Kidney glomerular epithelial cell (primary cell): ENCODE measurements at places on chromosomes 7 and 10.

DNA sequence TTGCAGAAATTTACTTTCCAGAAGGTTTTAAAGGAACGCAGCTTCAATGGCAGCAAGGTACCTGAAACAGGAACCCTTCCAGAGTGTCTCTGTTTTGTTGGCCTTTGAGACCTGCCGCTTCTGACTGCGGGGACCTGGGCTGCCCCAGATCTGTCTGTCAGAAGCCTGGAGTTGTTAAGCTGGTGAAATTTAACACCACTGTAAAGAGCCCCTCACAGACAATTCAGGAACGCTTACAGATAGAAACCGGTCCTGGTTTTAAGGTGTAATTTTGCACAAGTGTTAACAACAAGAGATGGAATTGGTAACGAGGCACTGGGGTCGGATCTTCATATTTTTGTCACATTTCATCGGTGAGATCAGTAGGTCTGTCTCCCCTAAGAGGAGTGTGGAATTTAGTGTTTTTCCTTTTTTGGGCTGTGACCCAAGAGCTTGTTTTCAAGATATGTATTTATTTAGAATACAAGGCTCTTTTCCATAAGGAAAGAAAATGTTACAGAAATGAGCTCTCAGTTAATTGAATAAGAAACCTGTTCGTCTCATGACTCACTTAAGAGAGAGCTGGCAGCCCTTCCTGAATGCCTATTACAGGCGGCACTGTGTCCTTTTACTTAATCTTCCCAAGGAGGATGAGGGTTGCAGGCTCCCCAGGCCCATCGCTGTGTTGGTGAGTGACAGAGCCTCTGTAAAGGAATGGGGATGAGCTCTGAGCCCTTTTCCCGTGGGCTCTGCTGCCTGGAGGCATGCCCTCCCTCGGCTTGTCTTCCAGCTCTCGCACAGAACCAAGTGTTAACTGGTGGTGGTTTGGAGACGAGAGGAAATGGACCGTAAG, 168.7 kb downstream of the CUX1 start:
- no peak for DNase-seq

DNA sequence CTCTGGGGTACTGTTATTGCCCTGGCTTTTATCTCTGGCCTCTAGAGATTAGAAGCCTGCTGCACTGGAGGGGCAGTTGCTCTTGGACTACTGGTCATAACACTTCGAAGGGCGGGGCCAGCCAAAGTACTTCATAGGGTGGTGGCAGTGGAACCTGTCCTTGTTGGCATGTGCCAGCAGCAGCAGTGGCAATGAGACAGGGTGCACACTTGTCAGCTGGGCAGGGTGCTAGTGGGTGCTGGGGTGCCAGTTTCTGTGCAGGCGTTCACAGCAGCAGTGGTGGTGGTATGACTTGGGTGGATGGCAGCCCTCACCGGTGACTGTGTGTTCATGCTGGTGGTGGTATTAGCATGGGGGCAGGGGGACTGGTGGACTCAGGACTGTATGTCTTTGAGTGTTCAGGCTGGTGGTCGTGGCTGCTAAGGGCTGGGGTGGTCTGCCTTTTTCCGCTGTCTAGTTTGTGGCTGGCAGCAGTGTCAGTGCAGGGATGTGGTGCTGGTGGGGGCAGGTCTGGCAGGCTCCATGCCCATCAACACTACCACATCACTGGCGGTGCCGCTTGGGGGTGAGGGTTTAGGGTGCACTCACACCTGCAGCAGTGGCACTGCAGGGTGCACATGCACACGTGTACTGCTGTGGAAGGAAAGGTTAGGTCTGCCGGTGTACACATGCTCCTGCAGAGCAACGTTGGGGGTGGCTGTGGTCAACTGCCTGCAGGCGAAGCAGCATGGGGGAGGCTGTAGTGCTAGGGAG, 176.1 kb upstream of the CDC14C start:
- DNase-seq, result no peak

- DNase-seq, result no peak
These were observed 99.3 kb downstream of the ARHGAP22 start for GRCh38 chr10:48505394-48506112.

DNA sequence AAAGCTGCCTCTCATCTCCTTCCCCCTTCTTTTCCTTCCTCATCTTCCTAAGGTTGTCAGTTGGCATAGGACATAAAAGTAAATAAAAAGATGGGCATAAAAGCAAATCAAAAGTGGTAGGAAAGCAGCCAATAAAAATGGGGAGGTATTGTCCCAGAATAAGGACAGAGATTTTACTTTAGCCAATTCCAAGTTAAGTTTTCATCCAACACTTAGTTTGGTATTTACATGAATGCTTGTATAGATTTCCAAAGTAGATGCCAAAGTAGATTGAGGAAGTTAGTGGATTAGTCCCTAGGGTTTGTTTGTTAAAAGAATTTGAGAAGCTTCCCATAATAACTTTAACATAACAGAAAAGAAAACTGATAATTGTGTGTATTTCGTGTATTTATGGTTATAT, 33.7 kb downstream of the HDAC9 start:
- no peak for DNase-seq

GRCh38 chr10:16713290-16713689, 103.9 kb downstream of the RSU1 start:
- DNase-seq, result no peak

DNA sequence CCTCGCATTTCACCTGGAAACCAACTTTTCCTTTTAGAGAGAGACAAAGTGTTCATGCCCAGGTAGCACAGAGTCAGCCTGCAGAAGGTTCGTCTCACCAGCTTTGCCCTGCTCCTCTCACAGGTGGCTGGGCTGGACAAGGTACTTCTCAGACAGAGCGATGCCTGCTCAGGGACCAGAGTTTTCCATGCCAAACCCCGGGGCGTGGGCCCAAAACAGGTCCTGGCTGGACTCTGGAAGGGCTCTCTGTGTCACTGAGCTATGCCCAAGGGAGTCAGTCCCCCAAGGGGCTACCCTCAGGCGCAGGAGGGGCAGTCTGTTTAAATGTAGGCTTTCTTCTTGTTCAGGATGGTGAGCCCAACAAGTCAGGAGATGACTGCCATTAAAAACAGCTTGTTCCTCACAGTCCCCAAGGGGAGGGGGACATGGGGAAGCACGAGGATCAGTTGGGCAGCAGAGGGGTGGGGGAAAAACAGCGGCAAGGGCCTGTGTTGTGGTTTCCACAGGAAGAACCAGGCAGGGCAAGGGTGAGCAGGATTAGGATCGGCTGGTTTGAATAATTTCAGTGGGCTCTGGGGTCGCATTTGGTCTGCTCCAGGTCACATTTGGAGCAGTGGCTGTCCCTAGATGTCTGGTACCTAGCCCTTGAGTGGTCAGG, 55.5 kb upstream of the FIGNL1 start:
- DNase-seq, result no peak

- no peak for DNase-seq
These were observed 175.8 kb downstream of the TRIL start for GRCh38 chr7:28782362-28782761.

GRCh38 chr7:128081351-128081750, 50.1 kb upstream of the LRRC4 start:
- DNase-seq, result no peak

DNA sequence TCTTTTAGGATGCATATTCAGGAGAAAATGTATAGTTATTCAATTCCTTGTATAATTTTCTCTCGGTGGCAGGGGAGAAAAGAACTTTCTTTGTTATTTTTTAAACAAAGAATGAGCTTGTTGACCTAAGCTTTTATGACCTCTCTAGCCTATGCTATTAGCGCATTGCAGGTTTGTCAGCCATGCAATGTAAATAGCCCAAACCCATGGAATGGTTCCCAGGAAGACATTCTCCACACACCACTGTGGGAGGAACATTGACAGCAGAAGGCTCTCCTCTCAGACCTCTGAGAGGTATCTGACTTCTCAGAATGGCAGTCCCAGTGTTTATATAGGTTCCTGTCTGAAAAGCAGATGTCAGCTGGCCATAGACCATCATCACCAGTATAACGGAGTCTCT, 19.6 kb upstream of the AGBL3 start:
- no peak for DNase-seq

GRCh38 chr7:37916017-37916672, 472 bp downstream of the SFRP4 start:
- no peak for DNase-seq

DNA sequence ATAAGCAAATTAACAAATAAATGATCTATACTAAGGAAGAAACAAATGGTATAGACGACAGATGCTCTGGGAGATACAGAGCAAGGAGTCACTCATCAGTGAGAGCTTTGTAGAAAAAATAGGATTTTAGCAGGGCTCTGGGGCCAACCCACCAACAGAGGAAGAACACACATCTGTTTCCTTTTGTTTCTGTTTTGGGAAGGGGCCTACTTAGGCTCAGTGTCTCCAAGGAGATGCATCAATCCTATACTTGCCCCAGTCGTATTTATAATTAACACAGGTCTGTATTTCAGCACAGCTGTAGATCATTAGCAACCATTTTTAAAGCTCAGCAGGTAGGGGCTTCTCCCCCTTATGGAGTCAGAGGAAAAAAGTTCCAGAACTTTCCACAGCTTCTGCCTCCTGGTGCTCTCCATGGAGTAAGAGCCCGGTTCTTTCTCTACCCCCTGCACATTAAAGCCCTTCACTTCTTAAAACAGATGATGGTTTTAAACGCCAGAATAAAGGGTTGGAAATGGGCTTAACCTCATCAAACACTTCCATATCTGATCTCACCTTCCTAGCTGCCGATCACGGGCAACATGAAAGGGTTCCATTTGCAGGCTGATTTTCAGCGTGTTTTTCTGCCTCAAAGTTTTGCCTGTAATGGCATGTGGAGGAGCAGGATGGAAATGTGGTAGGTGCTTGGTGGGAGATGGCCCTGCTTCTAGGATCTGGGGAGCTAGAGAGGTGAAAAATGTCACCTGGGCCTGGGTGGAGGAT, 291.7 kb downstream of the TCF7L2 start:
- DNase-seq, result no peak

DNA sequence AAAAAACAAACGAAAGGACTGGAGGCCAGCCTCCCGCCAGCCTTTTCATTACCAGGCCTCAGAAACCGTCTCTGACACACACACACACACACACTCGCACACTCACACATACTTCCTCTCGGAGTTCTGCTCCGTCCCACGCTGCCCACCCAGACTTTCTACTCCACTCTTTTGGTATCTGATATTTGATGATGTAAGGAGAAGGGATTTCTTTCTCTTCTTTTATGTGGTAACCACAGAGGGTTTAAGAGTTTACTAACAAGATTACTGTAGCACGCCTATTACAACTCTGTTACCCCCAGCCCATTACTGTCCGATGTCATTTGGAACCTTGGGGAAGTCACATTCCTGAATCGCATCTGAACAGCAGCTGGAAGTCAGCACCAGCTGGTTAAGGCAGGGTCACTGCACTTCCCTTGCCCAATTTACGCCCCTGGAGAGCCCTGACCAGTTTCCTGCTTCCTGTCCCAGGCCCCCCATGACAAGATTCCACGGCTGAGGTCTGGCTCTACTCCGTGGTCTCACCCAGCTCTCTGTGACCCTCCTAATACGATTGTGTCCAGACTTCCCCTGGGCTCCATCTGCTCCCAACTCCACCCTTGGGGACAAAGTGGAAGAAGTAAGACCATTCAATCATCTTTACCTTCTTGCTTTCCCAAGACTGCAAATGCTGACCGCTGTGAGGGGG, 1.1 kb downstream of the DENND2A start:
- DNase-seq, result no peak
